COLO829 (cell line): ENCODE measurements at places on chromosomes 2 and 18.

- DNase-seq = no peak
Measured at GRCh38 chr2:172775319-172775718, 39.7 kb downstream of the RAPGEF4 start.

- no peak for DNase-seq
Measured at GRCh38 chr2:238260883-238261282, 21.0 kb upstream of the HES6 start.

DNA sequence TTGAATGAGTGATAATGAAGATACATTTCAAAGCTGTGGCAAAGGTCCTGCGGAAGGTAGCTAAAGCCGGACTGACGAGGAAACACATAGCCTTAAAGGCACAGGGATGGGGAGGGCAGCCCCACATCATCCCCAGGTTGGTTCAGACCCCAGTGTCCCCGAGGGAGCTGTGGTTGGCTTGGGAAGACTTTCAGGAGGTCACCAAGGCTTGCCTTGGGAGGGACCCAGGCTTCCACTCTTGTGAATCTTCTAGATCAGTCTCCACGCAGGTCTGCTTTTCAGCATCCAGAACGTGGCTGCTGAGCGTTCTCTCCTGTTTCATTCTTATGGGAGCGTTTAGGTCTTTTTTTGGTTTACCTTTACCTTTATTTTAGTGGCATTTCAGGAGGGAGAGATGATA lies 16.8 kb downstream of the KIF1A start:
- DNase-seq = no peak

- no peak for DNase-seq
Measured at GRCh38 chr18:48119204-48119603, 188.7 kb upstream of the SMAD2 start.

DNA sequence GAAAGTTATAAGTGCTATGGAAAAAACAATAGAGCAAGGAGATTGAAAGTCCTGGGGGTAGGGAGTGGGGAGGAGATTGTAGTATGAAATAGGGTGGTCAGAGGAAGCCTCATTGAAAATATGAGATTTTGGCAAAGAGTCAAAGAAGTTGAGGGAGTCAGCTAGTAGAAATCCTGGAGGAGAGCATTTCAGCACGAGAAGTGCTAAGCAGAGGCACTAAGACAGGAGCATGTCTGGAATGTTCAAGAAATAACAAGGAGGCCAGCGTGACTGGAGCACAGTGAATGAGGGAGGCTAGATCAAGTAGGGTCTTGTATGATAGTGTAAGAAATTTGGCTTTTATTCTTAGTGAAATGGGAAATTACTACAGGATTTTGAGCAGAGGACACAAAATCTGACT lies 2.1 kb upstream of the TSPYL6 start:
- DNase-seq = no peak

DNA sequence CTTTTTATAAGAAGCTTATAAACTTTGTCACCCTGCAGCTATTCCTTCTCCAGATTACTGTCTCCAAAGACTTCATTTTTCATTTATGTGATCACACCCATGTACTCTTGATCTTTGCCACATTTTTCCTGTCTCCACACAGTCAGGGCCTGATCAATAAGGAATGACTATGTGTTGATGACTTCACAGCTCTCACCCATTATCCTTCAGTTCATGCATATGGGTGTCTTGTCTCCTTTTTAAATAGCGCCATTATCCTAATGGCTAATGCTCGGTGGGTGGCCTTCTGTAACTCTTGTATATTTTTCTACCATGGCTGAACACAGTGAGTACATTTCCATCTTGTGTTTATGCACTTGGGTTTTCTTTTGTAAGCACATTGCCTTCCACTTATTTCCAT lies 335.7 kb upstream of the NRP2 start:
- no peak for DNase-seq

DNA sequence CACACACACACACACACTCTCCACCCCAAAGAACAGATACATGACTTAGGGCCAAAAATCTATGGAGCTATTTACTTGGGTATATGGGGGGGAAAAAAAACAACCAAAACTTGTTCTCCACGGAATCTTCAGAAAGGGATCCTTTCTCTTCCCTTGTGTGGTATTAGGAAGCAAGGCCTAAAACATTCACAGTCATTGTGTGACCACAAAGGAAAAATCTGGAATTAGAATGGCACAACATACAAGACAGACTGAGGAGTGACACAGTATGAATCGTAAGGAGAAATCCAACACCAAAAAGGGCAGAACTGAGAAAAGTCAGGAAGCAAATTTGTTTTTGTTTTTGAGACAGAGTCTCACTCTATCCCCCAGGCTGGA lies 70.3 kb downstream of the ASXL2 start:
- peak; percentile 4 for DNase-seq

DNA sequence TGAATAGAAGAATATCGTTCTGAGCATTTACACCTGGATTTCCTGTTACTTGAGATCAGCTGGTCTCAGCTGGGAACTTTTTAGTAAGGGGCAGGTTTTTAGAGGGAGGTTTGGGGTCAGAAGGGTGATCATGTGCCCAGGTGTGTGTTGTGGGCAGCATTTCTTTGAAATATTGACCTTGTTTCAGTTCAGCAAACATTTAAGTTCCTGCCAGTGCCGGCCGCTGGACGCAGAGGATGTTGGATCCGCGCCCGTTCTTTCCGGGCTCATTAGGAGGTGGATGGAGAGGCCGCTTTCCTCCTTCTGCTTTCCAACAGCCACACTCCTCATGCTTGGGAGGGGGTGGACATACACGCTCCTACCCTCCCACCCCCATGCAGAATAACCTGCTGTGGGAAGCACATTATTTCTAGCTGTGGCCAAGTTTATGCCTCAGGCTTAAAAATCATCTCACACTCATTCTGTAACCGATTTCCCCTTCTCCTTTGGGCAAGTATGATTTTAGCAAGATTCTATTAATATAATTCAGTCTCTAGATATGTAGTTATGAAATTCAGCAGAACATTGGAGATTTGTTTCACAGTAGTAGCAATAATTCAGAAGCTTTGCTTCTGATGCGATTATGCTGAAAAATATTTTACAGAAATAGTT lies 131.4 kb downstream of the ZNF236 start:
- no peak for DNase-seq

GRCh38 chr2:107645586-107645985 lies 181.1 kb upstream of the RGPD4 start:
- no peak for DNase-seq

DNA sequence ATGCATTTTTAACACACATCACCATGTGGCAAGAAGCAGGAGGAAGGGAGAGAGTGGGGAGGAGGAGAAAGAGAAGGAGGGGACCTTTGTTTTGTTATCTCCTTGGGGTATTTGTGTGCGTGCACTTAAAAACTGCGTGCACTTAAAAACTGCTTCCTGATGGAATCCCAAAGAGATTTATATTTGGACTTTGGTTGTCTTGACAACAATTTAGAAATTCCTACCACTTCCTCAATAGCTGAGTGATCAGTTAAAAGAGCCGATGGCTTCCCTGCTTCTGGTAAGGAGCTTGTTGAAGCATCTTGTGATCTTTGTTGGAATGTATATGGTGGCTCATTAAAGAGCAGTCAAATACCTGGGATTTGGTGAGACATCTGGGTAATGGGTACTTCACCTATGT lies 4.5 kb downstream of the RAB31 start:
- DNase-seq = no peak

- DNase-seq = no peak
Measured at GRCh38 chr2:12824351-12824777, 107.6 kb downstream of the TRIB2 start.

- no peak for DNase-seq
Measured at GRCh38 chr2:229818230-229818629, 103.6 kb downstream of the TRIP12 start.

- DNase-seq = no peak
Measured at GRCh38 chr2:174334781-174335251, at the start of gene SP9. SP9 (plus strand) TSS chr2:174334954; CDS start chr2:174335093, 139 bp downstream.

DNA sequence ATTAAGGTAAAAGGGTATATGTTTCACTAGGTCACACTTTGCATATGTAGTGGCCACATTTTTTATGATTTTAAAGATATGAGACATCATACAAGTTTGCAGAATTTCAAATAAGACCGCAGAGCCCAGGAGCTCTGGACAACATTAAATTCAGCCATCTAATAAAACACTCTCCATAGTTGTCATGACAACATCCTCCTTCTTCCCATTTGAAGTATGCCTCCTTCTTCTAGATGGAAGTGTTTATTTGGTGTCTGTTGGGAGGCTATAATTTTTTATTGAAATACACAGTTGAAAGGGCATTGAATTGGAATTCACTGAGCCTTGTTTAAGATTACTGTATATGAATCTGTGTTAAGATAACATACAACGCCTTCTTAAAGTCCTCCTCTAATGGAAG lies 467.3 kb downstream of the CMPK2 start:
- DNase-seq = no peak

DNA sequence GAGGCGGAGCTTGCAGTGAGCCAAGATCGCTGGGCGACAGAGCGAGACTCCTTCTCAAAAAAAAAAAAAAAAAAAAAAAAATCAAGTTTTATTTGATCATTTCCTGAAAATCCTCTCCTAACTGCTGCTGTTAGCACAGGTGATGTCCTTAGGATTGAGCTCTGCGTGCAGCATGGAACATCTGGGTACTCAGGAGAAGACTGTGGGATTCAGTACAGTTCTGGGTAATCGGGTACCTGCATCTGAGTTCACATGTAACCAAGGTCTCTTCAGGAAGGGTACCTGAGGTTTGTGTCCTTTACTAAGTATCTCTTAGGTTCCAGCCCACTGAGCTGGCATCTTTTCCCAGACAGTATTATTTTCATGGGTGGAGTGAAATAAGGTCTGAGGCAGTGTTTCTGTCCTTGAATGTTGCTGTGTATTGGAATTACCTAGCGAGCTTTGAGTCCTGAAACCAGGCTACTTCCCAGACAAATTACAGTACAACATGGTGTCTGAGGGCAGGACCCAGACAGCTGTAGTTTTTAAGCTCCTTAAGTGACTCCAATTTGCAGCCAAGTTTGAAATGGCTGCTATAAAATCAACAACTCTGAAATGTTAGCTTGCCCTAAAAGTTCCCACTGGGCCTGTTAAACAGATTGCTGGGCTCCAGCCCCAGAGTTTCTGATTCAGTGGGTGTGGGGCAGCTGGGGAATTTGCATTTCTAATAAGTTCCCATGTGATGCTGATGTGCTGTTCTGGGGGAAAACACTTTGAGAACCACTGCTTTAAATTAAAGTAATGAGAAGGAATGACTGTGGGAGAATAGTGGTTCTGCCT lies 120.5 kb downstream of the PMAIP1 start:
- DNase-seq = no peak

GRCh38 chr2:201203916-201204654 lies 21.1 kb downstream of the CASP10 start:
- no peak for DNase-seq

GRCh38 chr2:43676322-43677050 lies at the start of gene C1GALT1C1L:
C1GALT1C1L (minus strand) TSS chr2:43676429; CDS start chr2:43676322, 107 bp downstream.
- no peak for DNase-seq

DNA sequence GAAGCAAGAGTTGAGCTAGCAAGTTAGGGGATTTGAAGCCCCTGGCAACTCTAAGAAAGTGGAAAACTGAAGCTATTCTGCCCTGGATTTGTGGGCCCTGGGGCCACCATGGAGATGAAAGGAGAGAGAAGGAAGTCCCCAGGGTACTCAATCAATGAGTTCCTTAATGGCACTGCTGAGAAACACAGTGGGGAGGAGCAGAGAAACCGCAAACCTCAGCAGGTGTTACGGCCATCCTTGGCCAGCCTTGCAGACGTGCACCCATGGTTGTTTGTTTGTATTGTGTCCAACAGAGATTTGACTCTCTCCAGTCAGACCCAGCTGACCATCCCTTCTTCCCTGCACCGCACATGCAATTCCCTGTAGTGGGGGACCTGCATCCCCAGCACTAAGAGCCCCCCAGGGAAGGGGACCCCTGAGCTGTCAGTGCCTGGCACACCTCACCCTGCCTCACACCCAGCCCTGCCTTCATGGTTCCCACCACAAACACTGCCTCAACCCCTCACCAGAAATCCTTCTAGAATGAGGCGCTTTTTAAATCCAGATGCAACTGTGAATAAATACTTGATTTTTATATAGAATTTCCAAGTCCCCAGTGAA lies 255.3 kb downstream of the SH3BP4 start:
- no peak for DNase-seq

DNA sequence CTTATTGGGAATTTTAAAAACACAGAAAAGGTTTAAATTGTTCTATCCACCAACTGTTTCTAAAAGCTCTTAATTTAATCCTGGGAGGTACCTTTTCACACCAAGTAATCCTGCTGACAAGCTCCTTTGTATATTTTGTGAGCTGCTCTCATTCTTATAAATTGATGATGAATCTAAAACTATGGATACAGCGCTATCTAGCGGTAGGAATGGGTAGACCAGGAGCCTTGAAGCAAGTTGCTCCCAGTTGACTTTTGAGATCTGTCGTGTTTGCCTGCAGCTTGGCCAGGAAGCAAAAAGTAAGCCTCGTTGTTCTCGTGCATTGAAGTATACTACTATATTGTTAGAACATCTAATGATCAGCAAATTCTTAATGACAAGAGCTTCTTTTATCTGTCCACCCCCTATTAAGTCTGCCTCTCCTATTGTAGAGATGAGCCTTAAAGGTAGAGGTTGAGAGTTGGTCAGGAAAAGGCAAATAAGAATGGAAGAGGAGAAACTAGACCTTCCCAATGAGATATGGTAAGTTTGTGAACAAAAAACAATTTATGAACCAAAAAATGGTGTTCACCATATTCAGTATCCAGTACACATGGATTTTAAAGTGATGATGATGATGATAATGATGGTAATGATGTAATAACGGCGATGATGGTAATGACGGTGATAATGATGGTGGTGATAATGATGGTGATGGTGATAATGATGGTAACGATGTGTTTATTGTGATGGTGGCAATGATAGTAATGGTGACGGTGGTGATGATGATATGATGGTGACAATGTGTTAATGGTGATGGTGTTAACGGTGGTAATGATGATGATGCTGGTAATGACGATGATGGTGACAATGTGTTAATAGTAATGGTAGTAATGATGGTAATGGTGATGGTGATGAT lies 212.1 kb upstream of the NCKAP5 start:
- peak; percentile 48 for DNase-seq

DNA sequence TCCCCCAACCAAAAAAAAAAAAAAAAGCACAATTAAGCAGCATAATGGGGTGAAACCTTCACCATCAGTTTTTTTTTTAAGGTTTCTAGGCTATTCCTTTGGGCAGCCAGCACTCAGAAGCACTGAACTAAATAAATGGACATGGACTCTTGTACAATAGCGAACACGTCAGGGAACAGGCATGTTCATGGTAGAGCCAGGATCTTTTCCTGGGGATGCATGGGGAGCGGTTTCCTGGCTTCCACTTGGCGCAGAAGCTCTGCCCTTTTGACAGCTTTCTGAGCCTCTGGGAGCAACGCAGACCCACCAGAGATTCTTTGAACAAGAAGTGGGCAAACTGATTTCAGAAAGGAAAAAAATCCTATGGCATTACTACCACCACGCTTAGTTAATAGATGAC lies 35.0 kb downstream of the ALPK2 start:
- DNase-seq = no peak

- DNase-seq = no peak
Measured at GRCh38 chr2:19829672-19830071, 72.1 kb downstream of the TTC32 start.
